Endothelial cell of umbilical vein (primary cell): ENCODE measurements at places on chromosomes 6 and 20.
A peak's percentile ranks its signal among the peaks of the same experiment; 100 is the strongest.

- DNase-seq, result no peak
Observed at GRCh38 chr6:125406741-125407140, 105.0 kb upstream of the HDDC2 start.

DNA sequence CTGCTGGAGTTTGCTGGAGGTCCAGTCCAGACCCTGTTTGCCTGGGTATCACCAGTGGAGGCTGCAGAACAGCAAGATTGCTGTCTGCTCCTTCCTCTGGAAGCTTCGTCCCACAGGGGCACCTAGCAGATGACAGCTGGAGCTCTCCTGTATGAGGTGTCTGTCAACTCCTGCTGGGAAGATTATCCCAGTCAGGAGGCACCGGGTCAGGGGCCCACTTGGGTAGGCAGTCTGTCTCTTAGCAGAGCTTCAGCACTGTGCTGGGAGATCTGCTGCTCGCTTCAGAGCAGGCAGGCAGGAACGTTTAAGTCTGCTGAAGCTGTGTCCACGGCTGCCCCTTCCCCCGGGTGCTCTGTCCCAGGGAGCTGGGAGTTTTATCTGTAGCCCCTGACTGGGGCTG is 96.8 kb upstream of the SLC35F1 start:
- no peak for DNase-seq

DNA sequence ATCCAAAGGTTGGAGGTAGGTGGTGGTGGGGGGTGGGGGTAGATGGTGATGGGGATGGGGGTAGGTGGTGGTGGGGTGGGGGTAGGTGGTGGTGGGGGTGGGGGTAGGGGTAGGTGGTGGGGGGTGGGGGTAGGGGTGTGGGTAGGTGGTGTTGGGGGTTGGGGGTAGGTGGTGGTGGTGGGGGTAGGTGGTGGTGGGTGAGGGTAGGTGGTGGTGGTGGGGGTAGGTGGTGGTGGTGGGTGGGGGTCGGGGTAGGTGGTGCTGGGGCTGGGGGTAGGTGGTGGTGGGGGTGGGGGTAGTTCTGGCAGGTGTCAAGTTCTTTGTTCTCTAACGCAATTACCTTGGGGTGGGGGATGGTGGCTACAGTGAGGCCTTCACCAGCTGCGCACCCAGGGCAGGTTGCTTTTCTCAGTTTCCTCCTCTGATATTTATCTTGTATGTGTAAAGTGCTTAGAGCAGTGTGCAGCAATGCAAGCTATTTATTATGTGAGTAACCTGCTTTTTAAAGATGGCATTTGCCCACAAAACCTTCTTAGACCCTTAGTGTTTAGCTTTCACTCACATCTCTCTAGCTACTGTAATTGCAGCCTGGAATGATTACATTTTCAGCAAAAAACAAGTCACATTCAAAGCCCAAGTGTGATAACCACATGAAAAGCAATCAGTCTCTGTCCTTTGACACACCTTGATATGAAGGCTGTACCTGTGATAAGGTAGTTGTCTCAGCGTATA is 8.2 kb upstream of the CCDC167 start:
- no peak for DNase-seq

DNA sequence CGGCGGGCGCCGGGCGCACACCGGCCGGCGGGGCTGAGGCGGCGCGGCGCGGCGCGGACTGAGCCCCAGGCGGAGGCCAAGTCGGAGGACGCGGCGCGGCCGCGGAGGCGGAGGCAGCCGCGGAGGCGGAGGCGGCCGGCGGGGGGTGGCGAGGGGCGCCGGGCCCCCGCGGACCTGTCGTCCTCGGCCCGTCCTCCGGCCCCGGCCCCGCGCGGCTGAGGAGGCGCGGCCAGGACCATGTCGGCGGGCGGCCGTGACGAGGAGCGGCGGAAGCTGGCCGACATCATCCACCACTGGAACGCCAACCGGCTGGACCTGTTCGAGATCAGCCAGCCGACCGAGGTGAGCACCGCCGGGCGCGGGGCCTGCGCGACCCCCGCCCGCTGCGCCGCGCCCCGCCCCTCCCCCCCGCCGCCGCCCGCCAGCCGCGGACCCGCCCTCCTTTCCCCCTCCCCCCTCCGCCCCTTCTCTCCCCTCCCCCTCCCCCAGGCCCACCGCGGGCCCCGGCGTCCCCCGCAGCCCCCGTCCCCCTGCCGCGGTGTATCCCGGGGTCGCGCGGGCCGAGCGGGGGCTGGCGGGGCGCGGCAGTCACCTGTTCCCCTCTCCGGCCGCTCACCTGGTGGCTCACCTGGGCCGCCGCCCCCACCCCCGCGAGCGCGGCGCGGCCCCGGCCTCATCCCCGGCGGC is at the start of gene AFDN:
TSS of gene AFDN (plus strand) at position 16 of the 687 bp plus-strand sequence. CDS start at position 238, 222 bp downstream.
- no peak for DNase-seq

DNA sequence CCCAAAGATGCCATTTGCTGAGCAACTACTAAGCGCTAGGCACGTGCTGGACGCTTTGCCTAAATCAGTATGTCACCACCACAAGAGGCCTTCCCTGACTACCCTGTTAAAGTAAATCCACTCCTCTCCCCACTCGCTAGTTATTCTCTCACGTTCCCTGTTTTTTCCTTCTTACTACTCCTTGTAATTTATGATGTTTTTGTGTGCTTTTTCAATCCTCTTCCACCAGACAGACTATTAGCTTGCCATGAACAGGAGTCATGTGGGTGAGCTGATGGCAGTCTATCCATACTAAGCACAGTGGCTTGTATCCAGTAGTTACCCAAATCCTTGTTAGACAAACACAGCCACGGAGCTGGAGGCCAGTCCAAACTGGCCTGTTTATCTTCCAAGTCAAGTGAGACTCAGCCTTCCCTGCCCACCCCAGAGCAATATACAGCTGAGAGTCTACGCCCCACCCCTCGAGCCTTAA is 41.2 kb downstream of the C6orf132 start:
- DNase-seq, result no peak

DNA sequence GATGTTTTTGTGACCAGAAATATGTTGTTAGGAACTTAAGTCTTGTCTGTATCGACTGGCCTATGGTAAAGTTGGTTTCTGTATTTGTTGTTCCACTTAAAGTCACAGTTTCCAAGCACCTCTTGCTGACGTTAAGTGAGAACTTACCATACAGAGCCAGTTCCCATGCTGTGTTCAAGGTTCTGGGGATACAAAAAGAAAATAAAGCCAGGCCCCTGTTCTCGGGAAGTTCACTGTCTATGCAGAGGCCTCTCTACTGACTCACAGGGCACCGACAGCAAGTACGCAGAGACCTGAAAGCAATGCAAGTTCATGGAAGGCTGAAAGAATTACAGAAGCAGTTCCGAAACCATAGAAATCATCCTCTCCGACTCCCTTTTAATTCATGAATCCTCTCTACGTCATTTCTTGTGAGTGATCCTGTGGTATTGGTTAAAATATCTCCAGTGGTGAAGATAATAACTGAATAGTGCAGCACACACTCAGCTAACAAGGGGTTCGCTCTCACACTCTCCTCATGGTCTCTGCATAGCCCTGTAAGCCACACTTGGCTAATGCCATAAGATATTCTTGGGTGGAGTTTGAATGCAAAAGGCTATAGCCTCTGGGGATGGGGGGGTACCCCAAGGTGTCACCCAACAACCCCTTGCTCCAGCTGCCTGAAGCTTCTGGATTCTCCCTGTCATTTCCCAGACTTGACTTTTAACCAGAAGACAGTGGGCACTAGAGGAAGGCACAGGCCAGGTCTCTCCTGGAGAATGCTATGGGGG is 91.2 kb upstream of the EXOC2 start:
- DNase-seq, result no peak

- DNase-seq, result no peak
Observed at GRCh38 chr6:75429061-75429703, 64.4 kb downstream of the FILIP1 start.

- DNase-seq, result no peak
Observed at GRCh38 chr6:125927761-125928160, 28.8 kb upstream of the HINT3 start.

DNA sequence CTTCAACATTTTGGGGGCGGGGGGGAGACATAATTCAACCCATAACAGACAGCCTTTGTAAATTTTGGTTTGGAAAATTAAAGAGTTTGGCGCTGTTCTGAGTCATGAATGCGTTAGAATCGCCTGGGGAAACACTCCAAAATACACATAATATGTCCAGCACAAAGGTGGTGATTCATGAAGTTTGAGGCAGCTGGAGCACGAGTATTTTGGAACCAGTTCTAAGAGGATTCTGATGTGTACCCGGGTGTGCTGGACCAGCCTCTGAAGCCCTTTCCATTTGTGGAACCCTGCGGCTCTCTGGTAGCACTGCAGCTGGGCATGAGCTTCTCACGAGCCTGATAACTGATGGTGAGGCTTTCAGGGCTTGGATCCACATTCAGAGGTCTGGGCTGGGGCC is 4.7 kb downstream of the GMPR start:
- peak; percentile 44 for DNase-seq

GRCh38 chr6:139406577-139407343 is 32.3 kb upstream of the CITED2 start:
- no peak for DNase-seq

GRCh38 chr6:74369556-74369993 is 673.6 kb downstream of the CD109 start:
- peak; percentile 5 for DNase-seq

- DNase-seq, result no peak
Observed at GRCh38 chr20:41011551-41012067, 17.0 kb upstream of the TOP1 start.

- no peak for DNase-seq
Observed at GRCh38 chr6:121780325-121781321, 345.2 kb downstream of the GJA1 start.

DNA sequence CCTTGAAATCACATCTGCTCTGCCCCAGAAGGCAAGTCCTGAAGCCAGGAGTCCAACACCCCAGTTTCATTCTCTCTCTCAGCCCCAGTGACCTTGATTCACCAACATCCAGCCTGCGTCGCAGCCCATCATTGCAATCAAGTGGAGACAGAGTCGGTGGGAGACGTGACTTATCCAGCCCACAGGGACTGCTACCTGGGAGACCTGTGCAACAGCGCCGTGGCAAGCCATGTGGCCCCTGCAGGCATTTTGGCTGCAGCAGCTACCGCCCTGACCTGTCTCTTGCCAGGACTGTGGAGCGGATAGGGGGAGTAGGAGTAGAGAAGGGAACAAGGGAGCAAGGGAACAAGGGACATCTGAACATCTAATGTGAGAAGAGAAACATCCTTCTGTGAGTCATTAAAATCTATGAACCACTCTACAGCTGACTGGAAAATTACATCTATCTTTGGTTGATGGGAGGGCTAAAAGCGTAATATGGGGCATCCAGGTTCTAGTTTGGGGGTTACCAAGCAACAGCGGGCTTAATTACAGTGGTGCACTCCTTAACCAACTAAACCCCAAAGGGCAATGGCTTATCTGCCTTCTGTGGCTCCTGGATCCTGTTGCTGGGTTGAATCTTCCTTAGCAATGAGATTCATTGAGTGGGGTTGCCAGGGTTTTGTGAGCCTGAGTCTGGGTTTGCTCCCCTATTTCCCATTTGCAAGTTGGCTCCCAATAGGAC is 2.5 kb downstream of the LY6G6D start:
- DNase-seq, result no peak

DNA sequence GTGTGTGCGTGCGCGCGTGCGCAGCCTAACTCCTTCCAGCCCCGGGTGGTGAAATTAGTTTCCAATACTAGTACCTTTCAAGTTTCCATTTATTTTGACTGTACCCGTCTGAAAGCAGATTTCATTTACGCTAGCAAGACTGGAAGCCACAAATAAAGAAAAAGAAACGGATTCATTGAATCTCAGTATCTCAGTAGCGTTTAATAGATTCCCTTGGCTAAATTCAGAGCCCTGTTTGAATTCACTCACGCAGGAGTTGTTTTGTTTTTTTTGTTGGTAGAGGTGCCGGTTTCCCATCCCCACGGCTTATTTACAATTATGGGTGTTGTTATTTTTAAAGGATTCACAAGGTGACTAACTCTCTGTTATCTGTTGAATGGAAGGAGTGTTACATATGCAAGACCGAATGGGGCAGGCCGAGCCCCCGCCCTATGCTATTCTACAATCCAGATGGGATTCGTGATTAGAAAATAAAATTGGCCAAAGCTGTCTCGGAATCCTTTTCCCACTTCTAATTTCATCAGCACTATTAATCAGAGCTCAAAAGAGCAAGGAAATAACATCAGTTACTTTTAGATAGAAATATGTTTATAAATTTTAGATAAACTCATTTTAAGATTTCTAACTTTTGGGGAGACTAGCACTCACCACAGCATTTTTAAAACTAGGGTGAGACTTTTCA is 2.3 kb upstream of the INSM1 start:
- DNase-seq, result no peak

DNA sequence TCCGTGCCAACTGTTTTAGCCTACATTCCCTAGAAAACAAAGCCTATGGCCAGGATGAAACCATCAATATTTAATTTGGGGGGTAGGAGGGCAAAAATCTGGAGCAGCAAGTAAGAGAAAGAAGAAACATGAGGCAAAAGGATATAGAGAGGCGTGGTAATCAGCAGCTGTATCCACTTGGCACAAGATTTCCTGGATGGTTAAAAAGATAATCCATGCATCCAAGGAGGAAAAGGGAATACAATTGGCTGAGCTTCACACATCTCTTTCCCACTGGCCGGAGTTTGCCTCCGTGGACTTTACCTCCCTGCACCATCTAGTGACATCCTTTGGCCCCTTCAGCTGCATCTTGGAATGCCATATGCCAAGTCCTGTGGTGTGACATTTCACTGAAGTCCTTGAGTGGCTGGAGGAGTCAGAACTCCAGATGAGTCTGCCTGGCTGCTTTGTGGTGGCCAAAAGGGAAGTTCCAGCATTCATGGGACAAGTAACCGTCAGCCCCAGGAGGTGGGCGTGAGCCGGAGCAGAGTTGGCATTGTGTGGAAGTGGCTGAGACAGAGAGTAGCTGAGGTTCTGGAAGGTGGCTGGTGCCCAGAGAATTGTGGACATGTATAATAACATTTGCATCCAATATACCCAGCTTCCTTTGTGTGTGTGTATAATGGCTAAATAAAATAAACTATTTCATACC is 13.7 kb upstream of the TMX4 start:
- no peak for DNase-seq

DNA sequence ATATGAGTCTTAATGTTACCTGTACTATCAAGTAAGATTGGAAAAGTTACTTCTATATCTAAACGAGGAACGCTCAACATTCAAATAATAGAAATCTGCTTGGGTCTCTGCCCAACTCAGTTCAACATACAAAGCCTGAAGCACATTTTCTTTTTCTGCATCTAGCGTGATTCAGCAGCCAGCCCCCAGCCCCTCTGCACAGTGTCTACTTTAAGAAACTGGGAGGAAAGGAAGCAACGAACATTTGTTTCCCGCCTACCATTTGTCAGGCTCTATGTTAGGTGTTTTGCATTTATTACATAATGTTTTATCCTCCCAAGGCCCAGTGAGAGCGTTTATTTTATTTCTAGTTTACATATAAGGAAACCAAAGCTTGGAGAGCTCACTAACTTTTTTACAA is 17.3 kb downstream of the PHACTR1 start:
- no peak for DNase-seq
